Stimulated activated CD8-positive, alpha-beta memory T cell treated with anti-CD3 and anti-CD28 coated beads, Interleukin-2, amount 100 ng/mL, for 48 hours (primary cell): ENCODE measurements at places on chromosomes 2 and 18.

DNA sequence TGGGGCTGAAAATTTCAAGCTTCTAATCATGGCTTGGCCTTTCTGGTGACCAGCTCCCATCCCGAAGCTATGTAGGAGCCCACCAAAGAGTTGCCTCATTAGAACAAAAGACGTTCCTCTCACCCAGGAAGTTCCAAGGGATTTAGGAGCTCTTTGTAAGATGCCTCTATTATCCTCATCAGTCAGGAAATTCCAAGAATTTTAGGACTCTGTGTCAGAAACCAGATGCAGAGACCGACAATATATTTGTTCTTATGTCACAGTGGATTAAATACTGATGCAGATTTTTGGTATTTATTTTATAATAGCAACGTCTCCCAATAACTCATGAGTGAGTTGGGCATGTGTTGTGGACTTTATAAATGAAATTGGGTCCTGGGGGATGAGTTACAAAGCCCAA, 91.8 kb upstream of the SKOR2 start:
- no peak for DNase-seq

DNA sequence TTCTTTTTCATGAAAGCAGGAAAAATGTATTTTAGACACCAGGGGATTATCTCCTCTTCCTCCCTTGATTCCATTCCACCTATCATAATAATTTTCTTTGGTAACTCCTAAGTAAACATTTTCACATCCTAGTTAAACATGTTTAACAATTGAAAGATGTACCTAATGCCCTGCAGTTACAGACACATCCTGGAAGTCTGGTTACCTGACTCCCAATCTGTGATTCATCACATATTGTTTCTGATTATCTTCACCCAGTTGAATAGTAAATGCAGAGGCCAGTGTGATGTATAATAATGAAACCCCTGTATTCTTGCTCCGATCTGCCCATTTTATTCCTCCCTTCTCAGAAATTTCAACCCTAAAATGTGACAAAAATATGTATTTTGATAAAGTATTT, 1237.6 kb upstream of the LRRTM1 start:
- no peak for DNase-seq

DNA sequence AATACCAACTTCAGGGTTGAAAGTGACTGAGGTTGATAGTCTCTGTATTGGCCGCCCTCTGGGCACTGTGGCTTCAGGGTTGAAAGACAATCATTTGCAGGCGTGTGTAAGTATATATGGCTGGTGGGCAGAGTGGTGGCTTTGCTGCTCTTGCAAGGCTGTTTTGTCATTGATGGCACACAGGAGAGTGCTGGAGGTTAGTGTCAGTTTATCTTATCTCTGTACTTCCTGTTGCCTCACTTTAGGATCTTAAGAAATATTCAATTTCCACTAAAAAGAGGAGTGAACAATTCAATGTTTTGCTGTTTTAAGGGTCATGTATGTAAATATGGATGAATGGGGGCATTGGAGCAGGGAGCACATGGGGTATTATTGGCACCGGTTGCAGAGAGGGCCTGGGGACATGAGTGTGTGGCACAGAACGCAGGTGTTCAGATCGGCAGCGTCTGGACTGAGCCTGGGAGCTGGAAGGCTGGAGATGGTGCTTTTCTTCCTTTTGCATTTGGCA, 51.5 kb downstream of the NCK2 start:
- DNase-seq, result no peak

GRCh38 chr2:73243884-73244570, 9.9 kb downstream of the CCT7 start:
- no peak for DNase-seq

- no peak for DNase-seq
These were observed 68.0 kb downstream of the COBLL1 start for GRCh38 chr2:164773635-164774034.

DNA sequence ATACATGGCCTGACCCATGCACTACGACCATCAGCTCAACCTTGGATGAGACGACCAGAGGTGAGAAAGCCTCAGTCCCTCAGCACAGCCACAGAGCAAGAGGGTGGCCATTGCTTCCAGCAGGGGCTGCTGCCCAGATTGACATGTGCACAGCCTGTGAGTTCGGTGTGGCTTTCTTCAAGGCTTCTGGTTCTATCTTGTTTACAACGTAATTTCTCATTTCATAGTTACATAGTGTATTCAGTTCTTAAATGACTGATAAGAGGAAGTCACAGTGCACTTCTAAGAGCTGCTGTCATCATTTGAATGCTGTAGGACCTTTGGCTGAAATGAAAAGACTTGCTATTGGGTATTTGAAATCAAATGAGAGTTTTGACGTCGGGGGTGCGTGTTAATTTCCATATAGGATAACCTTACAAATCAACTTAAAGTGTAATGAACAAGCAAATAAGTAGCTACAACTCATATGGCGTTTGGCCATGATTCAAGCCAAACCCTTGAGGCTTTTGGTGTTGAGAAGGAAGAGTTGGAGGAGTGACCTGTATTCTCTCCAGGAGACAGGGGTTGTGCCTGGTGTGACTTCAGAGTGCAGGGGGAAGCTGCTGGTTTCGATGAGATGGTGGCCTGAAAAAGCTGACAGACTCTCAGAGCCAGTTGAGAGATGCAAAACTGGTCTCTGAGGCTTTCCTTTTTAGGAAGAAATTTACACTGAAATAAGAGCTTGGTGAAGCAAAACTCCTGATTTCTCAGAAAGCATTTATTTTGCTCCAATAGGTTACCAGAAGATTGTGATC, 51.0 kb downstream of the TSHZ1 start:
- DNase-seq, result no peak

DNA sequence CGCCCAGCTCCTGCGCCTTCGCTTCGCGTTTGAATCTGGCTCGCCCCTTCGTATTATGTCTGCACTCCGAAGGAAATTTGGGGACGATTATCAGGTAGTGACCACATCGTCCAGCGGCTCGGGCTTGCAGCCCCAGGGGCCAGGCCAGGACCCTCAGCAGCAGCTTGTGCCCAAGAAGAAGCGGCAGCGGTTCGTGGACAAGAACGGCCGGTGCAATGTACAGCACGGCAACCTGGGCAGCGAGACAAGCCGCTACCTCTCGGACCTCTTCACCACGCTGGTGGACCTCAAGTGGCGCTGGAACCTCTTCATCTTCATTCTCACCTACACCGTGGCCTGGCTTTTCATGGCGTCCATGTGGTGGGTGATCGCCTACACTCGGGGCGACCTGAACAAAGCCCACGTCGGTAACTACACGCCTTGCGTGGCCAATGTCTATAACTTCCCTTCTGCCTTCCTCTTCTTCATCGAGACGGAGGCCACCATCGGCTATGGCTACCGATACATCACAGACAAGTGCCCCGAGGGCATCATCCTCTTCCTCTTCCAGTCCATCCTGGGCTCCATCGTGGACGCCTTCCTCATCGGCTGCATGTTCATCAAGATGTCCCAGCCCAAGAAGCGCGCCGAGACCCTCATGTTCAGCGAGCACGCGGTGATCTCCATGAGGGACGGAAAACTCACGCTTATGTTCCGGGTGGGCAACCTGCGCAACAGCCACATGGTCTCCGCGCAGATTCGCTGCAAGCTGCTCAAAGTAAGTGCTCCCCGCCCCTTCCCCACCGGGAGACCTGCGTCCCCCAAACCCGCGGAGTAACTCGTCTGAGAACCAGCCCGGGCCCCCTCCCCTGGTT, 453 bp downstream of the KCNJ3 start:
- no peak for DNase-seq
